Anterior cingulate cortex (tissue), 58 donors: ENCODE measurements at places on chromosomes 16 and 17.

DNA sequence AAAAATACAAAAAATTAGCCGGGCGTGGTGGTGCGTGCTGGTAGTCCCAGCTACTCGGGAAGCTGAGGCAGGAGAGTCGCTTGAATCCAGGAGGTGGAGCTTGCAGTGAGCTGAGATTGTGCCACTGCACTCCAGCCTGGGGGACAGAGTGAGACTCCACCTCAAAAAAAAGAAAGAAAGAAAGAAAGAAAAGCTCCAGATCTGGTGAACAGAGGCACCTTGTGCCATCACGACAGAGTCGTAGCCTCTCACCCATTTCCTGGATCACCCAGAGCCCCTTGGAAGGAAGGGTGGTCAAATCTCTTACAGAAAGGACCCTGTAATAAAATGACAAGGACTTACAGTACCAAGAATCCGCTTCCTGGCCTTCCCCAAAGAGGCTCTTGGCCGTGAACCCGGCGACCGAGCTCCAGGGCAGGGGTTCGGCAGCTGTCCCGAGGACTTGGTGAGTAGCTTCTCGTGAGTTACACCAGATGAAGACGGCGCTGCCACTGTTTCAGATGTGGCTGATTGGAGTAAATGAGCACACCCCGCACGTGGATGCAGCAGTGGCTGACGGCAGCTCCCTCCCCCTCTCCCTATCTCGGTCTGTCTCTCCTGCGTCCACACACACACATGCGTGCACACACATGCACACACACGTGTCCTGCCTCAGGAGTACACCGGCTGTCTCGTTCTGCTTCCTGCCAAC lies 13.5 kb downstream of the LGALS3BP start:
- DNase-seq, result no peak

DNA sequence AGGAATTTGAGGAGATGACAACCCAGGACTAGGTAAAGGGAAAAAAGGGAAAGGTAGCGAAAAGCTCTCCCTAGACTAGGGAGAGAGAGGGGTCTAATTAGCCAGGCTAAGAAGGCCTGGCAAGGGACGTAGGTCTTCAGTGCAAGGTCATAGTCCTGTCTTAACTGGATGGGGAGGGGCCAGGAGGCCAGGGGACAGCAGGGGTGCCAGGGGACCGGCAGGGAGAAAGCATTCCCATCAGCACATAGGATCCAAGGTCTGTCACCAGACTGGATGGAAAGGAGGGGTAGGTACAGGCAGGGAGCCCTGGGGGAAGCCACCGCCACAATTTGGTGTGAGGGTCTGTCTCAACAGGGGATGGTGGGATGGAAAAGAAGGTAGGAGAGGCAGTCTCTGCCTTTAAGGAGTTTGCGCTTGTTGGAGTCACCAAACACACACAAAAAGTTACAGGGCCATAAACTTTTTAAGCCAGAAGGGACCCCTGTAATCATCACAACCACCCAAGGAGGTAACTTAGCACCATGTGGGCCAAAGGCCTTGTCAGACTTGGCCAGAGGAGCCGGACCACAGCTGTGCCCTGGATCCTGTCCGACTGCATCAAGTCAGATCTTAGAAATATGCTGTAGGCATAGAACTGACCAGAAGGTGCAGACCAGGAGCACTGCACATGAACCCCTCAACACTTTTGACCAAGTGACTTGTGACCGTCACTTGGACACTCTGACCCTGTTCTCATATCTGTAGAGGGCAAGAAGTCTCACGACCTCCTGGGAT lies 10.0 kb downstream of the AXIN2 start:
- no peak for DNase-seq

DNA sequence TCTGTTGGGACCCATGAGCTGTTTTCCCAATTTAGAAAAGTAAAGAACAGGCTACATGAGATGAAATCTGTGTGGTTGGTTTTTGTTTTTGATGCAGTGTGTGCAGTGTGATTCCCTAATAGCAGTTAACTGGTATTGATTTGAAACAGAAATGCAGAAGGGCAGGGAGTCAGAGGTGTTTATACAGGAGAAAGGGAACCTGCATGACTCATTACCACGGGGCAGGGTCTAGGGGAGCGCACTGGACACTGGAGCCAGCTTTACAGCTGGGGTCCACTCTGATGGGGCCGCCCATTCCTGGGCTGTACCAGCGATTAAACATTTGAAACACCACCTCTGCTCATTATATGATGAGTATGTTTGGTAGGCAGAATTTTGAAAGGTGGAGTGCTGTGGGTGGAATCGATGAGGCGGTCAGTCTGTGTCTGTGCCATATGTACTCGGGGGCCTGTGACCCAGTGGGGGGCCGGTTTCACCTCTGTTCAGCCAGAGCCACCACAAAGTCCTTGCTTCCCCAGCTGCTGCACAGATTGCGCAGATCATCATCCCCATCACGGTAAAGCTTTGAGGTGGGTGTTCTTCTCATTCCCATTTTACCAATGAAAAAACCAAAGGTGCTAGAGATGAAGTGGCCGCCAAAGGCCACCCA lies 142.5 kb downstream of the CMIP start:
- no peak for DNase-seq

GRCh38 chr16:15983898-15984297 lies 34.5 kb downstream of the ABCC1 start:
- DNase-seq, result no peak

- no peak for DNase-seq
These were observed 238.7 kb downstream of the ABCC12 start for GRCh38 chr16:47917118-47917517.

DNA sequence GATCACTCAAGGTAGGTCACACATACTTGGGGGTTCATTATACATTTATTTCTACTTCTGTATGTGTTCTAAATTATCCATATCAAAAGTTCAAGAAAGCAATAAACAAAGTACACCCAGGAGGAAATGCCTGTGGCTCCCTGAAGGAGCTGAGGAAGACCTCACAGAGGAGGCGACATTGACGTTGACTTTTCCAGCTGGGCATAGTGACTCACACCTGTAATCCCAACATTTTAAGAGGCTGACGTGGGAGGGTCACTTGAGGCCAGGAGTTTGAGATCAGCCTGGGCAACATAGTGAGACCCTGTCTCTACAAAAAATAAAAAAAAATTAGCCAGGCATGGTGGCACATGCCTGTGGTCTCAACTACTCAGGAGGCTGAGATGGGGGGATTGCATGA lies 16.3 kb downstream of the ITGAD start:
- DNase-seq, result no peak

DNA sequence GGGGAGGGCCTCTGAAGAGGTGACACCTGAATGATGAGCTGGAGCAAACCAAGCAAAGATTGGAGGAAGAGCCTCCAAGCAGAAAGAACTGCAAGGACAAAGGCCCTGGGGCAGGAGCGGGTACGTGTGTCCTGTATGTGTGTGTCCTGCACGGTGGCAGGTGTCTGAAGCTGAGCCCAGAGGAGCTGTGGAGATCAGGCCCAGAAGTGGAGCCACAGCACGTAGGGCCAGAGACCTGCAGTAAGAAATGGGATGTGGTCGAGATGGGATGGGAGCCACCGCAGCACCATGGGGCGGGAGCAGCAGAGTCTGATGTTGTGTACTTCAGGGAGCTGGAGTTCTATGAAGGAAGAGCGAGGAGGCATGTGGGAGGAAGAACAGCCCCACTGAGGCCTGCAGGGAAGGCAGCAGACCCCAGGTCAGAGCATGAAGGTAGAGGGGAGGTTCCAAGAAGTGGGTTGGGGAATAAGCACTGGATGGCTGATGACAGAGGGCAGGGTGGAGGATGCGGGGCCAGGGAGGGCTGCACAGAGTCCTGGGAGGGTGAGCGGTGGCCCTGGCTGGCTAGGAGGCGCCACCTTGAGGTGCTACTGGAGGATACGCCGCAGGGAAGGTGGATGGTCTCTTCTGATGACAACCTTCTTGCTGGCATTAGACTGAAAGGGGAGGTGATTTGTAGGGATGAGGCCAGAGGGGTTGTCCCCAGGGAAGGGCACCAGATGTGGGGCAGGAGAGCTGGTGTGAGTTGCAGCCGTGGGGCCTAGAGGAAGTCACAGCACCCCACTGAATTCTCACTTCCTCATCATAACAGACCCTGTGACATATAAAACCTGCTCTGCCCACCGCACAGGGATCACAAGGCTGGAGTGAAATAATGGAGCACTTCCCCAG lies 10.6 kb upstream of the CETP start:
- no peak for DNase-seq

GRCh38 chr17:50451943-50452629 lies 16.6 kb downstream of the CHAD start:
- DNase-seq, result no peak

DNA sequence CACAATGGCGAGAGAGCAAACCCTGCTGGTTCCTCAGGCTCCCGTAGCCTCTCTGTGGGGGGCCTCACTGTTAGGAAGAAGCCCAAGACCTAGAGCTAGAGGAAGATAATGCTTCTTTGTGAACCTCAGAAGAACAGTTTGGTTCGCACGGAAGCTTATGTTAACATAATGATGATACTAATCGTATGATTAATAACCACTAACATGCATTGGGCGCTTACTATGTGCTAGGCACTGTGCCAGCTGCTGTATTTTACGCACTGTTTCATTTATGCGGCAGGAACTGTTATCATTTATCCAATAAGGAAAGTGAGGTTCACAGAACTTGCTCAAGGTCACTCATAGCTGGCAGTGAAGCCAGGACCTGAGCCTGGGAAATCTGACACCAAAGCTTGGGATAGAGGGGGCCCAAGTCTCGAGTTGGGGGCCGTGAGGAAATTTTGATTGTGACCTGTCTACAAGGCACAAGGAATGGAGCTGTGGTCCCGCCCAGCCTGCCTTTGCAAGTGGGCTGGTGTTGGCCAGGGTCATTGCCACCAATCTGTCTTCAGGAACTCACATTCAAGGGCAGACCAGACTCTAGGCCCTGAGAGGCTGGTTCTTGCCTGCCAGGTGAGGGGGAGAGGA lies 6.8 kb downstream of the PRCD start:
- DNase-seq, result no peak

DNA sequence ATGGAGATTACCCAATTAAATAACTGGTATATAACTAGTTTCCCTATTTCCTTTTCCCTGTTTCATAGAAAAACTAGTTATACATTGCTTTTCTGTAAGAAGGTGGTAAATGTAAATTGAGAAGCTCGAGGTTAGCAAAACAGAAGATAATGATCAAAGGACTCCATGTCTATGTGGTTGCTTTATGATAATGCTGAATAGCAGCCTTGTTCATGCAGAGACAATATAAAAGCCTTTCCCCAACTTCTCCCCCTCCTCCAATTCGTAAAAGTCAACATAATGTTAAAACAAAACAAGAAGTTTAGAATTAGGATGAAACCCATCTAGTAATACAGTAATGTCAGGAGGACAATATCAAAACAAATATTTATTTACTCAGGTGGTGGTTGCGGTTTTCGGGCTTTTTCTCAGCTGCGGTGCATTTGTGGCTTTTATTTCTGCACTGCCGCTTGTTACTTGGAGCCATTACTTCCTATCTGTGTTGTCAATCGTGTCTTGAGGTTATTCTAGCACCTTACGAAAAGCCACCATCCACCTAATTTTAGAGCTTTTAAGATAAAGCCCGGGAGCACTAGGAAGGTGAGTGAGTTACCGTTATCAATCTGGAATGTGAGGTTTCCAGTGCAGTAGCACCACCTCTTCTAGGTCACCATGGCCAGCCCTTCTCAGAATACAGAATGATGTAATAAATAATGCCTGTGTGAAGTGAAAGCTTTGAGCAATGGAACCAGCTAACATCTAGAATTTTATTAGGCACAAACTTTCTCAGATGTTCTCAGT lies 297.5 kb downstream of the CDH13 start:
- DNase-seq, result no peak

DNA sequence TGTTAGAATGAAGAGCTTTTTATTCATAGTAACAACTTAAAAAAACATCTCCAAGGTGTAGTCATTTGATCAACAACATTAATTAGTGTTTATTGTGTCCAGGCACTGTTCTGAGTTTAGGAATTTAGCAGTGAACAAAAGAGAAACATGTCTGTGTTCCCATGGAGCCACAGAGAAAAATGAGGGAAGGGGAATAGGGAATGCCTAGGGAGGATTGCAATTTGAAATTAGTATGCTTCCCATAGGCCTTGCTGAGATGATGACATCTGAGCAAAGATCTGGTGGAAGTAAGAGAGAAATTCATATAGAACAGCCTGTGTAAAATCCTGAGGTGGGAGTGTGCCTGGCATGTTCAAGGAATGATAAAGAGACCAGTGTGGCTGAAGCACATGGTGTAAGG lies 318.0 kb downstream of the BCAS3 start:
- DNase-seq, result no peak

DNA sequence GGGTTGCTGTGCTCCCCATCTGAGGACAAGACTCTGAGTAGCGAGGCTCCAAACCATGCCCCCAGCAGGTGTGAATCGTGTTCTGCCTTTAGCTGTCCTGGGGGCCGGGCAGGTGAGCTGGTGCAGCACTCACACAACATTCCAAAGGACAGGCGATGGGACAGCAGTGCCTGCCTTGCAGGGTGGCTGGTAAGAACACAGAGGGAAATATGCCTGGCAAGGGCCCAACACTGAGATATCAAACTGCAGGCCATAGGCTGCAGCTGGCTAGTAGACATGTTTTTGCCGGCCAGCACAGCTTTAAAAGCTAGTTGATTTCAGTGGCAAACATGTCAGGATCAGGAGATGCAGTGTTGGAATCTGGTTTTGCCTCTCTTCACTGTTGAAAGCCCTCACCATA lies 23.6 kb downstream of the CLEC16A start:
- DNase-seq, result no peak

- no peak for DNase-seq
These were observed 34.6 kb downstream of the PRMT7 start for GRCh38 chr16:68345351-68345810.

DNA sequence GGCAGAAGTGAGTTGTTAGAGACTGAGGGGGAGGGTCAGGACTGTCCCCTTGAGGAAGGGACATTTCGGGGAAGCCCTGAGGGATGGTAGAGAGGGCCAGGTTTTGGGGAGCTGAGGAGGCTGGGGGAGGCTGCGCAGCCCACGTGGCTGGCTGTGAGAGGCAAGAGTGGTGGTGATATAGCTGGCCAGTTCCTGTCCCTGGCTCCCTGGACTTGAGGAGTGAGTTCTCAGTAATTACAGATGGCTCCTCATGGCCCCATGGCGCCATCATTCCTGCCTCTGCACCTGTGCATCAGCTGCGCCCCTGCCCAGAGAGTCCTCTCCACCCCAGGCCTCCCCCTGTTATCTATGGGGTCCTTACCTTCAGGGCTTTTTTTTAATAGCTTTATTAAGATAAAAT lies 30.3 kb downstream of the MPRIP start:
- no peak for DNase-seq
